ENCODE measurements at places on chromosomes 1 and 21.

DNA sequence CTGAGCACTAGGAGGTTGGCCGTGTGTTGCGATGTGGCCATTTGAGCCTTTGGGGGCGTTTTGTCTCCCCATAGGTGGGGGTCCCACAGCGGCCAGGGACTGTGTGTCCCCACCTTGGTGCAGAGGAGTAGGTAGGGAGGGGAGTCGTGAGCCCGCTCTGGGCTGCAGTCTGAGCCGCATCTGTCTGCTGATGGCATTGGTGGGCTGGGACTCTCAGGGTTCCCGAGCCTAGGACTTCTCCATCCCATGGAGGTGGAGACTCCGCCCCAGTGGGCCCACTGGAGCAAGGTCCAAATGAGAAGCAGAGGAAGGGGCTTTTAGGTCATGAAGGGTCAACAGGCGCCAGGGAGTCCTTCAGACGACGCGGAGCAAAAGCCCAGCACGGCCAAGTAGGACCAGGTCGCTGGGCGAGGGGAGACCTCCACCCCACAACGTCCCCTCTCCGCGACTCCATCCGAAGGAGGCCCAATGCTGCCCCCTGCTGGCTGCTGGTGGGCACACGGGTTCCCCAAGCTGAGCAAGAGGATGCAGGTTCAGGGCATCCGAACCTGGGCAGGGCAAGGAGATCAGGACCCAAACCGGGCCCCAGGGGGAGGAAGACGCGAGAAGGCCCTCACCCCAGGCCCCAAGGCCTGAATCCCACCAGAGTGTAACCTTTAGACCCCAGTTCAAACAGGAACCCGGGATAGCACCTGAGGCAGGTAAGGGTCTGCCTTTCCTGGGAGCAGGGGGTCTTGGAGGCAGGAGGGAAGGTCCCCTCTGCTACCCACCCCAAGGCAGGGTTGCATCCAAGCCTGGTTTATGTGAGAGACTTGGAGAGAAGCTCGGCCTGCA, 14.9 kb downstream of the TTC34 start:
- peak; percentile 85 for DNase-seq

DNA sequence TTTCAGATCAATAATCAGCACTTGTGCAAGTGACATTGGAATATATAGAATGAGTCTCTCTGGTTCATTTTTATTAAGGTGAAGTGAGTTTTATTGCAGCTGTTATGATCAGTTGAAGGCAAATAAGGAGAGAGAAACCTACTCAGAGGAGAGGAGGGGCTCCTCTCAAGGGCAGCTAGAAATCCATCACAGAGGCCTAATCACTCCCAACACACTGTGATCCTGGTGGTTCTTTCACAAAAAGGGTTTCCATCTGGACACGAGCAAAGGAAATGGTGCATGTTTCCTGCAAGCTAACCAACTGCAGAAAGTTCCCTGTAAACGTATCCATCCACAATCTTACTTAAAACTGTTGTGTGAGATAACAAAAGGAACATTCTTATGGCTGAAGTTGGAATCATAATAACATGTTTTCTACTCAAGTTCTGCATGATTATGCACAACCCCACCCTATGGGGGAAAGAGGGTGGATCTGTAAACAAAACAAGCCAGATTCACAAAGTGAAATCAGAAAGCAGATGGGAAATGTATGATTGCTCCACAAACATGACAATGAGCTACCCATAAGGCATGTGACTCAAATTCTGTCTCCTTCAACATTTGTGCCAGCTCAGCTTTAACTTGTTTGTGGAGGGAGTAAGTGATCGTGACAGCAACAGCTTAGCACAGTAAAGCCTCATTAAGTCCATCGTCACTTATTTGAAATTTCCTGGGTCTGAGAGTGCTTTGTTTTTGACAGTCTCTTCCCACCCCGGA, 141.2 kb upstream of the ST6GALNAC5 start:
- DNase-seq: no peak

GRCh38 chr1:51733793-51734522, 117.1 kb downstream of the OSBPL9 start:
- no peak for DNase-seq

DNA sequence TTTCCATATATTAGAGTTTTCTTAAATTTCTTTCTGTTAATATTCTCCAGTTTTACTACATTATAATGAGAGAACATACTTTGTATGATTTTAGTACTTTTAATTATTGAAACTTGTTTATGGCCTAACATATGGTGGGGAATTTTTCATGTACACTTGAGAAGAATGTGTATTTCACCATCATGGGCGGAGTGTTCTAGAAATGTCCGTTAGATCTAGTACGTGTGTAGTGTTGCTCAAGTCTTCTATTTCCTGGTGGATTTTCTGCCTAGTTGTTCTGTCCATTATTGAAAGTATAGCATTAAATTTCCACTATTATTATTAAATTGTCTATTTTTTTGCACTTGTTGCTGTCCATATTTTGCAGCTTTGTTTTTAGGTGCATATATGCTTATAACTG, 64.0 kb upstream of the RGS21 start:
- DNase-seq: no peak

GRCh38 chr1:97827887-97828286, 92.9 kb downstream of the DPYD start:
- no peak for DNase-seq

- DNase-seq: no peak
Observed at GRCh38 chr1:8024329-8024728, 1.8 kb downstream of the ERRFI1 start.

- DNase-seq: no peak
Observed at GRCh38 chr1:58816747-58817221, 32.9 kb upstream of the JUN start.

GRCh38 chr1:31122101-31122735, 56.7 kb upstream of the PUM1 start:
- no peak for DNase-seq

DNA sequence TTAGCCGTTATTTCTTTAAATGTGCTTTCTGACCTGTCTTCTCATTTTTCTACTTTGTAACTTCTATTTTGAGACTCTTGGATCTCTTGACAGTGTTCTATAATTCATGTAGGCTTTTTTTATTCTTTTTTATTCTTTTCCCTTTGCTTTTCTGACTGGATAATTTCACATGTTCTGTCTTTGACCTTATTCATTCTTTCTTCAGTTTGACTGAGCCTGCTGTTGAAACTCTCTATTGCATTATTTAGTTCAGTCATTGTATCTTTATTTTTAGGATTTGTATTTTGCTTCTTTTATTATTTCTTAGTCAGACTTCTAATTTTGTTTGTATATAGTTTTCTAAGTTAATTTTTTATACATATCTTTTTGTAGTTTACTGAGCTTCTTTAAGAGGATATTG, 66.1 kb downstream of the DNAH14 start:
- DNase-seq: no peak

DNA sequence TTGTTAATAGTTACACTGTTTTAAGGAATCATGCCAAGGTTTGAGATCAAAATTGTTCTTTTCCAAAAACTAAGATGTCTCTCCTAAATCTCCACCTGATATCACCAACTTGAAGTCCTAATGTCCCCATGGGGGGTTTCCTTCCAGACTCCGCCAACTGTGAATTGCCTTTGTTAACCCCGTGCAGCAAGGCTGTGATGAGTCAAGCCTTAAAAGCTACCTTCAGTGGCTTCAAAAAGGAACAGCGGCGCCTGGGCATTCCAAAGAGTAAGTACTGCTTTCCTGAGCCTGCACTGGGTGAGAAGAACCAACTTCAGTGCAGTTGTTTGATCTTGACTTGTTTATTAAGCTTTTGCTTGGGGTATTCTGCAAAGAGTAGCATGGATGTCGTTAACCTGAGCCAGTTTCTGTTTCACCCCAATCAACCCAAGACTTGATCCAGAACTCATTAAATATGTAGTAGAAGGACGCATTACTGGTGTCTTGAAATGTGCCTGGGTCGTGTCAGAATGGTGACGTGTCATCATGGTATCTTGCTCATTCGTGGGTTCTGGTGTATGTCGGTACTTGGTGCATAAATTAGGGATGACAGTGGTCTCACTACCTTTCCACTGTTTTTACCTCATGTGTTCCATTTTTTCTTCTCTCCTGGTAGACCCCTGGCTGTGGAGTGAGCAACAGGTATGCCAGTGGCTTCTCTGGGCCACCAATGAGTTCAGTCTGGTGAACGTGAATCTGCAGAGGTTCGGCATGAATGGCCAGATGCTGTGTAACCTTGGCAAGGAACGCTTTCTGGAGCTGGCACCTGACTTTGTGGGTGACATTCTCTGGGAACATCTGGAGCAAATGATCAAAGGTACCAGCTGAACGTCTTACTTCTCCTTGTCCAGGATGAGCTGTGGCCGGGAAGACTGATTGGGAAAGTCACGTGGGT, 8.7 kb downstream of the ETS2 start:
- DNase-seq: no peak

DNA sequence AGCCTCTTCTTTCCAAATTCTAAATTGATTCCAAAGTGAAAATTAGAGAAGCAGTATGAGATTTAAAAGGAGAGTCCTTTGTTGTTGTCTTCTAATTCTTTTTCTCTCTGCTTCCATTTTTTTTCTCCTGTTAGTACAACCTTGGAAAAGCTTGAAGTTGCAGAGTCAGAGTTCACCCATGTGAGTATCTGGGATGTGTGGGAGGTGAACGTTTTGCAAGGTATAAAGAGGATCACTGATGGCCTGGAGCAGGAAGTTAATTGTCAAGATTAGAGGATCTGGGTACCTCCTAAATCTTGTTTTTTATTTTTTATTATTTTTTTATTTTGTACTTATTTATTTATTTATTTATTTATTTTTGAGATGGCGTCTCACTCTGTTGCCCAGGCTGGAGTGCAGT, 7.7 kb upstream of the PSMD4 start:
- DNase-seq: no peak

- DNase-seq: no peak
Observed at GRCh38 chr1:197277166-197277565, 9.1 kb downstream of the CRB1 start.

DNA sequence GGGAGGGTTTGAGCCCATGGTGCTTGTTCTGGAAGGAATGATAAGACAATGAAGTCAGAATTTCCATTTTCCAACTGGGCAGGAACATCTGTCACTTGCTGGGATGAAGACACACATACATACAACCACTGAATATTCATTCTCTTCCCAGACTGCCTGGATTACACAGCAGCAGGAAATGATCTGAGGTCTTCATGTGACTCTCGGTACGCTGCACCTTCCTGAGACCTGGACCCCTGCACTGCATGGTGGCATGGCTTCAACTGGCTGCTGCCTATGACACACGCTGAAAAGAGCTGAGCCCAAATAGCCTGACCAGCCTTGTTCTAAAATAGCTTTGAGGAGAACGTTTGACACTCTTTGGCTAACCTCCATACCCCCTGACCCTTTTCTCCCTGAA, 150.6 kb downstream of the GABPA start:
- no peak for DNase-seq

DNA sequence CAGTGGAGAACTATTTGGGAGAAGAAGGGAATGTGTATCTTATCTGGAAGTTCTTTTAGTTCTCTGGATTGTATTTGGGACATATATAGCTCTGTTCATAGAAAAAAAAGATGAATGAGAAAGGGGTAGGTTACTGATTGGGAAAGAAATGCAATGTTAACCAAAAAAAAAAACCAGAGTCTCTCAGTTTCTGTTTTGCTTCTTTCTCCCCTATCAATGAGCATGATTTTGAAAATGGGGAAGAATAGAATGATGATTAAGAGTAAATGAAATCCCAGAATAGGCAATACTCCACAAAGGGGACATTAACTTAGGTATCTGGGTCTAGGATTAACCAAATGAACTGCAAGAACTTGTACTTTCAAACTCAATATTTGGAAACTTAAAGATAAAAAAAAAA, 92.9 kb downstream of the RHOU start:
- DNase-seq: no peak

DNA sequence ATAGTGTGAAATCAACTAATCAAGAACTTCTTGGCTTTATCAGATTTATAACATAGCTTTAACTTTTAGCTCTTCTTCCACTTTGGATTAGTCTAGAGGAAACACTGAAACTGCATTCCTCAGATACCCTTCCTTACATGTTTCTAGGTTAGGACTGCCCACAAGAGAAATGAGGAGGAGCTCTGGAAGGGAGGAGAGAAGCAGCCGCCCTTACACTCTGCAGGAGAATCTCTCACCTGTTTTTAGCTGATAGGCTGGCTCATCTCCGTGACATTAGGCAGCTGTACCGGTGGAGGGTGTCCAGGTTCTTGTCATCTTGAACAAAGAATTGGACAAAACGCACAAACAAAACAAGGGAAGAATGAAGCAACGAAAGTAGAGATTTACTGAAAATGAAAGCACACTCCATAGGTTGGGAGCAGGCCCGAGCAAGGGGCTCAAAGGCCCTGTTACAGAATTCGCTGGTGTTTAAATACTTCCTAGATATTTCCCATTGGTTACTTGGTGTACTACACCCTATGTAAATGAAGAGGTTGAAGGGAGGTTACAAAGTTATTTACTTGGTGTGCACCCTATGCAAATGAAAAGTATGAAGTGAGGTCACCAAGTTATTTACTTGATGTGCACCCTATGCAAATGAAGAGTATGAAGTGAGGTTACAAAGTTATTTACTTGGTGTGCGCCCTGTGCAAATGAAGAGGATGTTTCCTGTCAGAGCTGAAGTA, 524.9 kb upstream of the CHRM3 start:
- DNase-seq: no peak

DNA sequence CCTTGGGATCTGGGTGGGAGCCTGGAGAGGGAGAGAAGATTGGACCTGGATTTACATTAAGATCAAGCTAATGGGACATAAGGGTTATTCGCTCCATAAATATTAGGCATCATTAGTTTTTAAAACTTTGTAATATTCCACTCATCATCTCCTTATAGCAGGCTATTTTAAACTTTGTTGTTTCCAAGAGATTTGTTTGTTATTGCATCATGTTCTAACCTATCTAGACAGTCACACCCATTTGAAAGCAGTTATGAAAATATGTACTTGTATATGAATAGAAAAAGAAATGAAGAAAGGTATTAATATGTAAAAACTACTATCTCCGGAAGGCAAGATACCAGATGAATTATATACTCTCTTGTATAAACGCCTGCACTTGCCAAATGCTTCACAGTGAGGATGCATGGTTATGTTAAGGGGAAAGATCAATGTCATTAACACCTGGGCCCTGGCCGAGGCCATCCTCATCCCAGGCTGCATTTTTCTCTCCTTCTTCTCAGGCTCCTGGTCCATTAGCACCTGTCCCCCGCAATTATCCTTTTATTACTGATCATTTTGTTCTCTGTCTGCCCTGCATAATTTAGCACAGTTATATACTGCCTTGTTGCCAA, 468.2 kb downstream of the MATN1 start:
- no peak for DNase-seq

DNA sequence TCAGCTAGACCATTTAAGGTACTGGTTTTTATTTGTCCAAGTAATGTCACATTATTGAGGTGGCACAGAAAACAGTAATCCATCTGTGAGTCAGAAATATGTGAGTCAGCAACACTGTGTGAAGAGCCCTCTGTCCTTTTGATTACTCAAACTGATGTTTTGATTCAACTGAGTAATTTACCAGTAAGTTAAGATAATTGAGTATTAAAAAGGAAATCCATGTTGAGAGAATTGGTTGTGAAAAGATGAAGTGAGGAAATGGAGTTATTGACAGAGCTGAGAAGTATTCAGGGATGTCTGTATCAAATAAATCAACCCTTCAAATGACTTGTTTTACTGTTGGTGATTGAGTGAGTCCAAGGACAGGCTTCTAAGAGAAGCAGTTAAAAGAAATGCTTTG, 302.7 kb upstream of the SGIP1 start:
- no peak for DNase-seq

- peak; percentile 0 for DNase-seq
Observed at GRCh38 chr1:109793089-109793485, 29.4 kb upstream of the EPS8L3 start.

GRCh38 chr1:156319664-156320063, 18.4 kb downstream of the CCT3 start:
- DNase-seq: peak; percentile 38

Data from activated CD4-positive, alpha-beta T cell treated with anti-CD3 and anti-CD28 coated beads for 36 hours (primary cell).